RPMI8226 (cell line): ENCODE measurements at places on chromosomes 16 and 17.
A peak's percentile ranks its signal among the peaks of the same experiment; 100 is the strongest.

DNA sequence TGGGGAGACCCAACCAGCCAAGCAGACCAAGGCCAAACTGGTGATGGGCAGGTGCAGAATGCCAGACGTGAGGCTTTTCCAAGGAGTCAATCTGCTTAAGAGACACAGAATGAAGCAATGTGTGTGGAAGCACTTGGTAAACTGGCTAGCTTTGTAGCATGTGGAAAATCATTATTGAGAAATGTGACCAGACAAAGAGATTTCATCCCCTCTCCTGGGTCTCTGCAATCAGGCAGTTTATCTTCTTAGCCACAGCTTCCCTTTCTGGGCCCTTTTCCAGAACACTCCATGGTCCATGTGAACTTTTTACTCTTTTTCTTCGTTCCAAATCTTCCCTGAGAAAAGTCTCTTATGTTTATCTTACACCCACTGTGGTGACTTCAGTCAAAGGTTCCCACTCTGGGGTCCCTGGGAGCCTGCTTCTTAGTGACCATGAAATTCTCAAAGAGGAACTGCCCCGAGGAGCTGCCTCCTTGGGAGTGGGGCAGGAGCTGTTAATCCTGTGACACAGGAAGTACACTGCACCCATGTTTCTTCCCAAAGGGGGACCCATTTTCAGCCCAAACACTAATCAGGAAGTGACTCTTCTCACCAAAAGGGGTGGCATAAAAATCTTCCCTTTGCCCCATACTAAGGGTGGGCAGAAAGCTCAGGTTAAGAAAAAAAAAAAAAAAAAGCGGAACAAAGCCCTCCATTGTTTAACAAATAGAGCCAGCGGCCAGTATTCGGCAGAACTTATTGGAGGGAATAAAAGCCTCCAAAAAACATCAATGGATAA is 346.2 kb upstream of the ASIC2 start:
- no peak for DNase-seq

DNA sequence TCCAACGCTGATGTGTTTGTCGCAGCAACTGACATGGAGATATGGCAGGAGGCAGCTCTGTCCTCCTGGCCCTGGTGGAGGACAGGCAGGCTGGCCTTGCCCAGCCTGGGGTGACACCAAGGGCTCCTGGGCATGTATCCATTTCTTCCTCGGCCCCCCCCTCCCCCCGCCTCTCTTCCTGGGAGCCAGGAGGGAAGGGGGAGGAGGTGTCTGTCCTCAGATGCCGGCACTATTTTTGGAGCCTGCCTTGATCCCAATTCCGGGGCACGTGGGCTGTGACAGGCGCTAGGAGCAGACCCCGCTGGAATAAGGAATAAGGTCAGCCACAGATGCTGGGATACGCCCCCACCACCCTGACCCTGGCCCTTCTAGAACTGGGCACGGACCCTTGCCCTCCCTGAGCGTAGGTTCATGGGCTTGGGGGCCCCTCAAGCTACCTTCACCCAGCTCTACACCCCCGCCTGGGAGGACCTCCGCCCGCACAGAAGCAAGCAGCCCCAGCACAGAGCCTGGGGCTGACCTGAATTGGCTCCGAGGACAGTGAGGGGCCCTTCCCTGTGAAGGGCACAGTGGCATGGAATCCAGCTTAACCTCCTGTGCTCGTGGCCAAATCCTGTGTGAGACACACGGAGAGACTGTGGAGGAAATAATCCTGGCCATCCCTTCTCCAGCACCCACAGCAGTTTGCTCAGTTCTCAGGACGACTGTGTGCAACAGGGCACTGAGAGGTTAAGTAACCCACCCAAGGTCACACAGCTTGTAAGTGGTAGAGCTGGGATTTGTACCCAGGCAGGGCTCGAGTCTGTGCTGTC is 24.1 kb downstream of the SEC14L5 start:
- no peak for DNase-seq

- no peak for DNase-seq
Measured at GRCh38 chr16:75208242-75208825, 1.4 kb upstream of the CTRB2 start.

DNA sequence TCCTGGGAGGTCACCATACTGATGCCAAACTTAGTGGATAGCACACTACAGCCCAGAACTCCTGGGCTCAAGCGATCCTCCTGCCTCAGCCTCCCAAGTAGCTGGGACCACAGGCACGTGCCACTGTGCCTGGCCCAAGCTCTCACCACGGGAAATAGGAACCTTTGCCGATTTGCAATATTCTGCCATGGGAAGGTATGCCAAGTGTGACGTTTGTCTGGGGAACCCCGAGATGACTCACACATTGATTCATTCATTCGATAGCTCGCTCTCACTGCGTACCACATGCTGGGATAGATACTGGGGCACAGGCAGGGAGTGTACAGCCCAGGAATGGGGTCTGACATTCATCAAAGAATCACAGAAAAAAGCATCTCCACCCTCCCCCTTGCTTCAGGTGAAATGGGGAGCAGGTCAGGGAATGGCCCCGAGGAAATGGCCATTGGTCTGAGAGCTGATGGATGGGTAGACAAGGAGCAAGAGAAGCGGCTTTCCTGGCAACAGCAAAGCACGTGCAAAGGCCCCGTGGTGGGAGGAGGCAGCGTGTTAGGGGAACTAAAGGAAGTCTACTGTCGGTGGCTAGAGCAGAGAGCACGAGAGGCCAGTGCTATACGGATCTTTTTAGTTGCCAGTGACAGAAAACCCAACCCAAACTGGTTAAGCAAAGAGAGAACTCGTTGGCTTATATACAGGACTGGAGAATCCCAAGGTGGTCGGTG is 44.1 kb downstream of the DNAH17 start:
- no peak for DNase-seq

DNA sequence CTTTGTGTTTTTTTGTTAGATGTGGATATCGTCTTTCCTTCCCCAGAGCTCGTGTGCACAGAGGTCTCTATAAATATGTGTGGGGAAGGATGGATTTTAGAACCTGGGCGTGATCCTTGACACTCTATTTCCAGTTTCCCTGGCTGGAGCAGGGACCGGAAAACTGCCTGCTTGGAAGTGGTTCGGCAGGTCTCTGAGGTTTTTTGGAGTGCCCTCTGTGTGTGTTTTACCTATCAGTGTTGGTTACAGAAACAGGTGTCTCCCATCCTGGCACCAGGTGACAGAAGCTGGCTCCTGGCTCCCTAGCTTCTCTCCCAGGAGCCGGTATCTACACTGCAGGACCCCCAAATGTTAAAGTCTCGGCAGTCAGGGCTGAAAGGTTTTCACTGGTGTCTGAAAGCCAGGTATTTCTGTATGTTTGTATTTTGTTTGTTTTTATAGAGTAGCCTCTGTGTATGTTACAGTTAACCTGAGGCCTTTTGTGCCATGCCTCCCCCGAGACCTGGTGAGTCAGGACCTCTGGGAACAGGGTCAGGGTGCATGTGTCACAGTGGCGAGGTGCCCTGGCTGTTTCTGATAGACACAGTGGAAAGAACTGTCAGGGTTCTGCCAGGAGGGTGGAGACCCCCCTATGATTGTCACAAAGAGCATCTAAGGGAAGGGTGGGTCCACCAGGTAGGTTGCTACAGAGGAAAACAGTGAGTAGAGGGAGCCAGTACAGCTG is 31.3 kb downstream of the ZC3H18 start:
- DNase-seq, result no peak

DNA sequence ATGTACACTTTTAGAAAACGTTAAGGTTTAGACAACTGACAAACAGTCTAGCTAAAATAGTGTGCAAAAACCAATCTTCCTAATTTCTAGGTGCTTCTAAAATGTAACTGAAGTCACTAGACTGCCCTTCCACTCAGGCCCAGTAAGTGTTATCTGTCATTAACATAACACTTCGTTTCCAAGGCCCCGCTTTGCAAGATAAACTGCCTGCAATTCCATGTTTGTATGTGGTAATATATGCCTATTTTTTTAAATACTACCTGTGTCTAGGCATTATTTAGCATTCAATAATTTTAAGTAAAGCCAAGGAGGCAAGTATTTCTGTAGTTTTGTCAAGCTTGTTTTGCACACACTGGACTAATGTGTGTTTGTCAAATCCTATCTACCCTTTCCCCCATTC is 3.2 kb downstream of the USP32 start:
- no peak for DNase-seq

DNA sequence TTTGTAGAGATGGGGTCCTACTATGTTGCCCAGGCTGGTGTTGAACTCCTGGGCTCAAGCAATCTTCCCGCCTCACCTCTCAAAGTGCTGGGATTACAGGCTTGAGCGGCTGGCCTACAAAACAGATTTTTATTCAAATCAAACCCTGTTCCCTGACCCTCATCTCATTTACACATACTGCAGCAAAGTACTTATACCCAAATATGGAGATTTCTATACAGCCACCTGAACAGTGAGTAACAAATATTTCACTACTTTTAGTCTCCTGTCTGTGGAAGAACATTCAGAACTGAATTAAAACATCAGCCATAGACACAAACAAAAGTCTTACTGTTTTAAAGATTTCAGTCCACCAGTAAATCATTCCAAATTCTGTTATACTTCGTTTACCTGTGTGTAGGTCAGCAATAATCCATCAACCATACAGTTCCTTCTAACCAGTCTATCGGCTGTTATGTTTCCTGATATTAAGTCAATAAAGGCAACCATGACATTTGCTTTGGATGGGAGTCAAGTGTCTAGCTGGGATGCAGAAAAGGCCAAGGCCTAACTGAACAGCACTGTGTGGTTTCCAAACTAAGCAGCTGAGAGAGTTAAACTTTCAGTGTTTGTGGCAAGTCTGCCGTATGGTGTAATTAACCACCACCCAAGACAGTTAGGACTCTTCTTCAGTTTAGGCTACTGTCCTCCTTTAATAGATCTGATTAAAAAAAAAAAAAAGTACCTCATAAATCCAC is 22.3 kb downstream of the ERN1 start:
- peak; percentile 62 for DNase-seq

DNA sequence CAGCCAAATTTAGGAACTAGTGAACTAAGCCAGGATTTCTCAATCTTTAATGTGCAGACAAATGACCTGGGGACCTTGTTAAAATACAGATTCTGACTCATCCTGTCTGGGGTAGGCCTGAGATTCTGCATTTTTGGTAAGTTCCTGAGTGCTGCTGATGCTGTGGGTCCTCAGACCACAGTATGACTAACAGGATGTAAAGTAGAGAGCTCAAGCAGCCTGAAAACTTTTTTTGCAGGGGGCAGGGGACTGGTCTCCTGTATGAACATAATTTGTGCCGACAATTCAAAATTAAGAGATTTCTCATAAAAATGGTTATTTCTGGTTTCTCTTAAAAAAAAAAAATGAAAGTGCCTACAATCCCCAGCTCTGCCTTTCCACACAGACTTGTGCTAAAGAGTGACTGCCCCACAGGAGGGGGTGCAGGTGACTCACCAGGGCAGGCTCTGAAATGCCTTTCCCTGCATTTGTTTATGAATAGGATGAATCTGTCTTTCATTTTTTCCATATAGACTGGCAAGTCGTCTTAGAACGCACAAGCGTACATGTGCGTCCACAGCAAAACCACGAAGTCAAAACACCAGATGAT is 271.5 kb downstream of the PHKB start:
- no peak for DNase-seq

GRCh38 chr17:38703742-38704605 is 1.1 kb upstream of the MLLT6 start:
- peak; percentile 93 for DNase-seq

- DNase-seq, result no peak
Measured at GRCh38 chr17:51842763-51843162, 315.8 kb downstream of the CA10 start.

DNA sequence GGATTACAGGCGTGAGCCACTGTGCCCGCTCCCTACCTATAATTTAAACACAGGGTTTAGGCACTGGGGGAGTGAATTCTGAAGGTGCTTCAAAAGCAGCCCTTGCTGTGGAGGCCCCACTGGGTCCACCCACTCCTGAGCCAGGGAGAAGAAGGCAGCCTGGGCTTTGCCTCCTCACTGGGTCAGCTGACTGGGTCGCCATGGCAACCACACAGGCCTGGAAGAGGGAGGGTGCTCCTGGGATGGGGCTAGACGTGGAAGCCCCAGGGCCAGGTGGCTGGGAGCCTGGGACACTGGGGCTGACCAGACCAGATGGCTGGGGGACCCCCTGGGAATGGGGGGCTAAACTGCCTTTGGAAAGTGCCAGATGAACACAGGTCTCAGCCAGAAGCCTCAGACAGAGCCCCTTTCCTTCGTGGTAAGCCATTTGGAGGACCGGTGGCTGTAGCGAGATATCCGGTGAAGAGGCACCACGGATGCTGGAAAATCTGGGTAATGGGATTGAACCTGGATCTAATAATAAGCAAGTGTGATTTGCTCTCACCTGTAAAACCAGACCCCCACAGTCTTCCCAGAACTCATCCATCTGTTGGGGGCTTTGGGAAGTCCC is 32.9 kb downstream of the TRARG1 start:
- peak; percentile 16 for DNase-seq

GRCh38 chr16:88722784-88723506 is 16.6 kb downstream of the CTU2 start:
- no peak for DNase-seq

GRCh38 chr17:75753514-75754377 is 11.2 kb downstream of the GALK1 start:
- DNase-seq, result peak; percentile 86

- no peak for DNase-seq
Measured at GRCh38 chr17:5331506-5331905, 49.4 kb downstream of the RABEP1 start.

DNA sequence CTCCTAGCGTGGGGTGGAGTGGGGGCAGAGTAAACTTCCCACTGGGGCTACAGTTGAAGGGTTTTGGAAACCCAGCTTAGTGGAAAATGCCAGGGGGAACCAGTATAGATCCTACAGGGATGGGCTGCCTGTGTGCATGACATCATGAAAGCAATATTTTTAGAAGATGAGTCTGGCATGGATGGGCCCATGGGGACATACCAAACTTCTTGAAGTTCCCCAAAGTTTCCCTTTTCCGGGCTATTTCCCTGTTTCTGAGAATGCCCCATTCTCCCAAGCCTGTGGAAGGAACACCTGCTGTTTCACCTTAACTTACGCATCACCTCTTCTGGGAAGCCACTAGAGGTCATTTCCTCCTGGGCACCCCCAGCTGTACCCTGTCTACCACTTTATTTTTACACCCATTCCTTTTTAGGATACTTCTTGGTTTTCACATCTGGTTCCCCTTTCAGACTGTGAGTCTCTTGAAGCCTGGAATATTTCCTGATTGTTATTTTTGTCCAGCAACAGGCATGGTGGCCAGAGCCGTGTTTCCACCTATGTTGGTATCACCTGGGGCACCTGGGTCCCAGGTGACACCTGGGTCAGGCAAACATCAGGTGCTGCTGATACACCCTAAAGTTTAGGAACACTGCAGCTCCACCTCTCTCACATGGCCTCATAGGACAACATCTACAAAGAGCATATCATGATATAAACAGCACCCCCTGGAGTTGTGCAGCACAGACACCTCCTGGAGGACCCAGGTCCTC is 9.8 kb downstream of the SOCS3 start:
- DNase-seq, result peak; percentile 75

GRCh38 chr16:12387311-12387710 is 410.8 kb downstream of the SNX29 start:
- DNase-seq, result no peak

- DNase-seq, result no peak
Measured at GRCh38 chr17:44828919-44829522, 1.1 kb downstream of the GJC1 start.

- no peak for DNase-seq
Measured at GRCh38 chr17:71980171-71980570, 140.6 kb upstream of the SOX9 start.
